Mesendoderm (in vitro differentiated cells): ENCODE measurements at places on chromosomes 4 and X.

GRCh38 chrX:22351076-22351475 lies 78.4 kb downstream of the CBLL2 start:
- H3K4me1 ChIP-seq: no peaks in the 10 kb centered on the region
- DNase-seq: no peak
- no peaks in the 10 kb centered on the region for H3K36me3 ChIP-seq
- no peak overlapping the region for H3K27ac ChIP-seq
- no peaks in the 10 kb centered on the region for H3K27me3 ChIP-seq
- no peak overlapping the region for H3K4me3 ChIP-seq

DNA sequence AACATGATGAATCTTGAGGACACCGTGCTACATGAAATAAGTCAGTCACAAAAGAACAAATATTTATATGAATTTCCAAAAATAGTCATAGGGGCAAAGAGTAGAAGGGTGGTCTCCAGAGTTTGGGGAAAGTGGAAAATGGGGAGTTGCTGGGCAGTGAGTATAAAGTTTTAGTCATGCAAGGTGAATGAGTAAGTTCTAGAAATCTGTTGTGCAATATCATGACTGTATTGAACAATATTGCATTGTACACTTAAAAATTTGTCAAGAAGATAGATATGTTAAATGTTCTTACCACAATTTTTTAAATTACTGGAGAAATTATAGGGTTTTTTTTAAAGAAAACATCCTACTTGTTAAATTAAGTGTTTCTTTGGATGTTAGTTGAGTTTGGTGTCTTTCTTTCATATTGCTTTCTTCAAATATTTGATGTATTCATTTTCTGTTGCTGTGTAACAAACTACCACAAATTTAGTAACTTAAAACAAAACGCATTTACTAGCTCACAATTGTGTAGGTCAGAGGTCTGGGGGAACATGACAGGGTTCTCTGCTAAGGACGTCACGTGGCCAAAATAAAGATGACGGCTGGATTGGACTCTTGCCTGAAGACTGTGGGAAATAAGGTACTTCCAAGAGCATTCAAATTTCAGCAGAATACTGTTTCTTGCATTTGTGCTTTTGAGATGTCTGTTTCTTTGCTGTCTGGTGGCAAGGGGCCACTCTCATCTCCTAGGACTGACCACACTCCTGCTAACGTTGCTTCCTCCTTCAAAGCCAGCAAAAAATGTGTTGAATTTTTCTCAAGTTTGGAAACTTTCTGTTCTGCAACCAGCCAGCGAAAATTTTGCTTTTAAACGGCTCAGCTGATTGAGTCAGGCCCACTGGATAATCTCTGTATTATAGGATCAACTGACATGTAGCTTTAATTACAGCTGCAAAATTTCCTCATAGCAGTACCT lies 76.7 kb downstream of the CPEB2 start:
- H3K27ac ChIP-seq: no peak overlapping the region
- no peak for DNase-seq
- no peaks in the 10 kb centered on the region for H3K27me3 ChIP-seq
- H3K36me3 ChIP-seq: no peaks in the 10 kb centered on the region

GRCh38 chrX:121227888-121228287 lies 180.5 kb downstream of the GLUD2 start:
- DNase-seq: no peak
- H3K36me3 ChIP-seq: no peaks in the 10 kb centered on the region
- H3K27me3 ChIP-seq: no peaks in the 10 kb centered on the region
- no peaks in the 10 kb centered on the region for H3K4me1 ChIP-seq

DNA sequence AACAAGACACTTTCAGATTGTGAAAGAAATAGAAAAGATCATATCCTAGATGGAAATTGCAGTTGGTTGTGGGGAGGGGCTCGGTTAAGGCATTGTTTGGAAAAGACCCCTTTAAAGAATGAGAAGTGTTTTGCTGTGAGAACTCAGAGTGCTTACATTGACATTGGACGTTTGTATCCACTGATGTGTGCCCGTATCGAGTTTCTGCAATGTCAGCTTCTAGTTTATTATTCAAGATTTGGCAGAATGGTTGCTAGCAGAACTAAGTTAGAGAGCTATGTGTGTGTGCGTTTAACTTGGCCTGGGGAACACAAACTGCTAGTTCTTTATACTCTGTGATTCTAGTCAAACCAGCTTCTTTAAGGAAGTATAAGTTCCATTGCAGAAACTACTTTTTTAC lies 2702.5 kb downstream of the PCDH7 start:
- no peaks in the 10 kb centered on the region for H3K36me3 ChIP-seq
- no peak overlapping the region for H3K4me3 ChIP-seq
- H3K27me3 ChIP-seq: no peaks in the 10 kb centered on the region
- no peak for DNase-seq

DNA sequence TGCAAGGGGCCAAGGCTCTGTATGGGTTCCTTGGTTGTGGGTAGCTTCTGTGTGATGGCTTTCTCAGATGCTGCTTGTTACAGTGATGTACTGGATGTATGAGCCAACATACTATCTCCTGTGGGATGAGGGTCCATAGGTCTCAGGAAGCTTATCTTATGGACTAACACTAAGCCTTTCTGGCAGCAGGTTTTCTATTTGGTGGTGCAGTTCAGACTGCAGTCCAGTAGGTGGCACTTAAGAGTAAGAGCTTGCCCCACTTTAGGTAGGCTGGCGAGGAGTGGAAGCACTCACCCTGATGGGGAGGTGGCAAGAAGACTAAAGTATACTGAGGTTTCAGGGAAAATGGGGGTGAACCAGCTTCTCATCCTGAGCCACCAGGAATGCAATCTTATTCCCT lies 306.7 kb upstream of the MAOA start:
- H3K27me3 ChIP-seq: no peaks in the 10 kb centered on the region
- H3K27ac ChIP-seq: no peak overlapping the region
- no peak overlapping the region for H3K4me3 ChIP-seq
- H3K4me1 ChIP-seq: no peaks in the 10 kb centered on the region

- no peaks in the 10 kb centered on the region for H3K36me3 ChIP-seq
- DNase-seq: no peak
- H3K4me3 ChIP-seq: no peak overlapping the region
- no peak overlapping the region for H3K27ac ChIP-seq
- no peaks in the 10 kb centered on the region for H3K4me1 ChIP-seq
These were observed 71.2 kb downstream of the SLC10A7 start for GRCh38 chr4:146450524-146450923.

- H3K4me3 ChIP-seq: no peak overlapping the region
- DNase-seq: no peak
- H3K36me3 ChIP-seq: no peaks in the 10 kb centered on the region
- peaks cover under 1% of the 10 kb centered on the region for H3K4me1 ChIP-seq
- no peak overlapping the region for H3K27ac ChIP-seq
These were observed 152.0 kb upstream of the FTHL17 start for GRCh38 chrX:31223817-31224216.

- no peaks in the 10 kb centered on the region for H3K27me3 ChIP-seq
- H3K4me1 ChIP-seq: no peaks in the 10 kb centered on the region
- H3K27ac ChIP-seq: no peak overlapping the region
- no peak for DNase-seq
- no peak overlapping the region for H3K4me3 ChIP-seq
These were observed 51.4 kb downstream of the ENOX2 start for GRCh38 chrX:130851569-130851968.

GRCh38 chr4:59818656-59819055 lies 1381.5 kb upstream of the ADGRL3 start:
- H3K27ac ChIP-seq: no peak overlapping the region
- H3K36me3 ChIP-seq: no peaks in the 10 kb centered on the region
- no peaks in the 10 kb centered on the region for H3K4me1 ChIP-seq
- no peak overlapping the region for H3K4me3 ChIP-seq

GRCh38 chr4:151356510-151356909 lies 31.1 kb upstream of the SH3D19 start:
- no peak overlapping the region for H3K4me3 ChIP-seq
- no peaks in the 10 kb centered on the region for H3K27me3 ChIP-seq
- H3K27ac ChIP-seq: no peak overlapping the region

DNA sequence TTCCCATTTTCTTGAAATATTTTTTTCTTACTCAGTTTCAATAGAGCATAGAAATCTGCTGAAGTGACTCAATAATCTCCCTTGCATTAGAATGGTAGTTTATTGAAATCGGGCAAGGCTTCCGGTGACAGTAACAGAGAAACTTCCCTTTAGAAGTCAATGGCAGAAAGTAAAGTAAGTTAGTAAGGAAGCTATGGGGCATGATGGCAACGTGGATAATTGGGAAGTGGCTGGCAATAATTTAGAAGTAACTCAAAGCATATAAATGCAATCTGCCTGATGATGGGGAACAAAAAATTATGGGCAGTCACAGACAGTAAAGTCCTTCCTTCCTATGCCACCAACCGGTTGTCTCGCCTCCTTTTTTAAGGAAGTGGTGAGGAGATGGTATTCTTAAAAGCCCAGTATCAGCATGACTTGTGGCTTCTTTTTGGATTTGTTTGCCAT lies 7.6 kb downstream of the CYBB start:
- no peak overlapping the region for H3K4me3 ChIP-seq
- H3K27ac ChIP-seq: no peak overlapping the region
- H3K4me1 ChIP-seq: no peaks in the 10 kb centered on the region
- H3K27me3 ChIP-seq: no peaks in the 10 kb centered on the region

DNA sequence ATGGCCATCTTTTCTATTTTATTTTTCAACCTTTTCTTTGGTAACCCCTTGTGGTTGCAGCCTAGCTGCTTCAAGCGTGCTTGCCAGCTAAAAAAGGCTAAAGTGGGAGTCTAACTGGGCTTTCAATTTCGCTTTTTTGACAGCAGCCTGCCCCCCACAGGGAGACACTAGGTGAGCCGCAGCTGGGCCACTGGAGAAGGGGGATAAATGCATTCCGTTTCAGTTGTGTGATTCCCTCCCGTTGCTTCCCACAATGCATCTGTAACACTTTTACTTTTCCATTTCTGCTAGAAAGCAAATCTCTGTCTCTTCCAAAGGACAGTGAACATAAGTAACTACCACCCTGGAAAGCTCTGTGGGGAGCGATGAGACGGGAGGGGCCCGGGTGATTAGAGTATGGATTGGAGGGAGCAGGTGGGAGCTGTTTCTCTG lies 86.3 kb upstream of the RAPGEF2 start:
- H3K27ac ChIP-seq: no peak overlapping the region
- H3K4me3 ChIP-seq: no peak overlapping the region
- no peaks in the 10 kb centered on the region for H3K36me3 ChIP-seq
- peak; percentile 85 for DNase-seq
- H3K4me1 ChIP-seq: peaks cover 2% of the 10 kb centered on the region
- H3K27me3 ChIP-seq: no peaks in the 10 kb centered on the region

- no peaks in the 10 kb centered on the region for H3K36me3 ChIP-seq
- no peak overlapping the region for H3K4me3 ChIP-seq
- no peak for DNase-seq
- no peak overlapping the region for H3K27ac ChIP-seq
- H3K4me1 ChIP-seq: no peaks in the 10 kb centered on the region
These were observed 173.7 kb downstream of the PPP1R2C start for GRCh38 chrX:42604302-42604701.

GRCh38 chr4:164108971-164109370 lies 614.5 kb downstream of the TMA16 start:
- no peak overlapping the region for H3K4me3 ChIP-seq
- no peak for DNase-seq
- no peak overlapping the region for H3K27ac ChIP-seq
- H3K36me3 ChIP-seq: no peaks in the 10 kb centered on the region
- no peaks in the 10 kb centered on the region for H3K4me1 ChIP-seq
